Left lung (tissue), 14 donors: ENCODE measurements at places on chromosomes 2 and 18. TPM values are rescaled to one million over a fixed set of nuclear protein-coding genes. Genes with fewer than 3 reads are reported as not detected.
A peak's percentile ranks its signal among the peaks of the same experiment; 100 is the strongest.

- no peaks in the 10 kb centered on the region for H3K4me1 ChIP-seq
- no peak overlapping the region for H3K4me3 ChIP-seq
Measured at GRCh38 chr2:156918410-156918809, 339.1 kb upstream of the GALNT5 start.

GRCh38 chr18:27662949-27663348, 477.8 kb upstream of the CHST9 start:
- no peaks in the 10 kb centered on the region for H3K27me3 ChIP-seq
- H3K4me1 ChIP-seq: no peaks in the 10 kb centered on the region
- DNase-seq: no peak
- H3K4me3 ChIP-seq: no peak overlapping the region
- H3K27ac ChIP-seq: no peak overlapping the region
- H3K36me3 ChIP-seq: no peaks in the 10 kb centered on the region

DNA sequence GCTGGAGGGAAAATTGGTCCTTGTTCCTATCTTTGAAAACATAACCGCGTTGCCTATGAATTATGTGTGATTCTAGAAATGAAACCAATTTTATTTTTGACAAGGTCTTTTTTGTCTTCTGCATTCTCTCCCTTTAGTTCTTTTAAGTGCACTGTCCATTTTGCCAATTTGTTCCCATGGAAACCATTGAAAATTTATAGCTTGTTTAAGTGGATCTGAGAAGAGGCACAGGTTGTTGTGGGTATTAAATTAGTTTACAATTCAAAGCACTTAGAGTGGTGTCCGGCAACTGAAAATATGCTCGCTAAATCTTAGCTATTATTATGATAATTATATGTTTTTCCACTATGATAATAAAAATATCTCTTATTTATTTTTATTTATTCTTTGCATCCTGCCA, 107.5 kb upstream of the FSHR start:
- H3K4me1 ChIP-seq: no peaks in the 10 kb centered on the region
- H3K4me3 ChIP-seq: no peak overlapping the region
- no peaks in the 10 kb centered on the region for H3K27me3 ChIP-seq
- no peak for DNase-seq
- no peak overlapping the region for H3K27ac ChIP-seq

DNA sequence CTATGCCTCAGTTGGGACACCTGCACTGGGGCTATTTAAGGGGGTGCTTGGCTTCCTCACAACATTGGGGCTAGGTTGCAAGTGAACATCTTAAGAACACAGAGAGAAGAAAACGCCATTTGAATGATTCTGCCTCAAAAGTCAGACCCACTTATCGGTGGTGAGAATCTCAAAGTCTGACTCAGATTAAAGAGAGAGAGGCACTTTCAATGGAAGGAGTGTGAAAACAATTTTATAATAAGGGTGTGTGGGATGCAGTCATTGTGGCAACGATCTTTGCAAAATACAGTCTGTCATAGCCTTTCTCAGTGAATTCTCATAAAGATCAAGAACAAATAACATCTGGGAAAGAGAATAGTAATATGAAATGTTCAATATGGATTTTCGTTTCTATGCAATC, 41.8 kb downstream of the CCDC102B start:
- H3K4me3 ChIP-seq: no peak overlapping the region
- H3K4me1 ChIP-seq: peaks cover 4% of the 10 kb centered on the region
- DNase-seq: no peak
- H3K36me3 ChIP-seq: no peaks in the 10 kb centered on the region

- no peak for DNase-seq
- H3K36me3 ChIP-seq: no peaks in the 10 kb centered on the region
- H3K27me3 ChIP-seq: no peaks in the 10 kb centered on the region
- H3K27ac ChIP-seq: no peak overlapping the region
Measured at GRCh38 chr18:77178559-77178958, 46.0 kb upstream of the MBP start.

EIF2AK3 gene
- 30.0 TPM for polyA plus RNA-seq

PIEZO2 gene
- 252 TPM for polyA plus RNA-seq

LYPD6 gene
- polyA plus RNA-seq: 15.7 TPM

GRCh38 chr2:160167089-160167740, 32.9 kb downstream of the ITGB6 start:
- no peaks in the 10 kb centered on the region for H3K36me3 ChIP-seq
- peaks cover 8% of the 10 kb centered on the region for H3K4me1 ChIP-seq
- H3K27ac ChIP-seq: no peak overlapping the region
- no peaks in the 10 kb centered on the region for H3K27me3 ChIP-seq

DNA sequence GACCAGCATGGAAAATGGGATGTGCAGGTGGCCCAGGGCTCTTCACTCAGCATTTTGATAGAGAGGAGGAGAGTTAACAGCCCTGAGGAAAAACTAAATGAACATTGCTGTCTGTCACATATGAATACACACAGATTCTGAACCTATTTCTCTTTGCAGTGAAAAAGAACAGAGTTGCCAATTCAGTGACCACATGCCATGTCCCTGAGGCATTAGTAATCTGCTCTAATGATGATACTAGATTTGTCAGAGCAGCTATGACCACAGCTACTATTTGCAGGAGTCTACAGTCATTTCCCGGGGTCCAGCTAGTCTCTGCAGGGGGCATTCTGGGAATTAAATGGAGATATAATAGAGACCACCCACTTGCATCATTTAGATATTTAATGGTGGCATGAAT, 267.6 kb downstream of the TMX3 start:
- no peaks in the 10 kb centered on the region for H3K36me3 ChIP-seq
- no peak overlapping the region for H3K27ac ChIP-seq
- DNase-seq: no peak

CYP1B1 gene
- 1.4 TPM for polyA plus RNA-seq

DNA sequence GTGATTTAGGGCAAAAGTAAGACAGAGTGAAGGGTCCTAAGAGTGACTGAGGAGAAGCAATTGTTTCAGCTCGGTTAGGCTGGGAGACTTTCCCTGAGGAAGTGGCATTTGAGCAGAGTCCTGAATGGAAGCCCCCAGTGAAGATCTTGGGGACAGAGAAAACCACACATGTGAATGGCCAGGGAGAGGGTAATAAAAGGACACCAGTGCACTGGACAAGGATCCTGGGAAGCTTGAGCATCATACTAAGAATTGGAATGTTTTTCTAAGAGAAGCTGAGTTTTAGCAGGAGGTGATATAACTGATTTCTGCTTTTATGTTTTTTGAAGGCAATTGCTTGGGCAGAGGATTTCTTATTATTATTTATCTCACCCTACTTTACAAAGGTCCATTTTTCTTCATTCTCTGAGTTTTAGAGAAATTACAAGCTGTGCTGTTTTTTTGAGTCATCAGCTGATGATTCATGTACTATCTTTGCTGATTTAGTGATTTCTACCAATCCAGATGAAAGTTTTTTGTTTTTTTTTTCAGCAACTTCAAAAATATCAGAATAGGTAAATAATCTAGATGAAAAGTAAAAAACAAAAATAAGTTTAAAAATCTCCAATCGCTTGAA, 43.5 kb downstream of the MFSD6 start:
- H3K27me3 ChIP-seq: no peaks in the 10 kb centered on the region
- no peak for DNase-seq
- peaks cover 7% of the 10 kb centered on the region for H3K4me1 ChIP-seq
- H3K36me3 ChIP-seq: peaks cover 5% of the 10 kb centered on the region
- H3K4me3 ChIP-seq: no peak overlapping the region

DNA sequence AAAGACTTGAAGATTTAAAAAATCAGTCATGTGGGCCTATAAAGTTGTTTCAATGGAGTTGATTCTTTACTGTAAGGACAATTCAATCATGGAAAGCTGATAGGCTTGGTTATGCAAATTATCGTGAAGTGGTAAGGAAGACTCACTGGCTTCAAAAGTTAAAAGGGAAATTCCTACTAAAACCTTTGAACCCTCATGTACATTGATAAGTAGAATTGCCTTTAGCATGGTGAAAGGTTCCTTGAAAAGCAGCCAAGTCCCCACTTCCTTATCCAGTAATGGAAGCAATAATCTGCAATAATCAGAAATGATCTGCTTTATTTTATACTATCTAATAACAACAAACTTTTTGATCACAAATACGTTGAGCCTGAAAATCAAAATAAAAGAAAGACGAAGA, 14.4 kb upstream of the CCL20 start:
- no peaks in the 10 kb centered on the region for H3K27me3 ChIP-seq
- no peaks in the 10 kb centered on the region for H3K36me3 ChIP-seq
- no peaks in the 10 kb centered on the region for H3K4me1 ChIP-seq
- no peak overlapping the region for H3K4me3 ChIP-seq
- DNase-seq: no peak

DNA sequence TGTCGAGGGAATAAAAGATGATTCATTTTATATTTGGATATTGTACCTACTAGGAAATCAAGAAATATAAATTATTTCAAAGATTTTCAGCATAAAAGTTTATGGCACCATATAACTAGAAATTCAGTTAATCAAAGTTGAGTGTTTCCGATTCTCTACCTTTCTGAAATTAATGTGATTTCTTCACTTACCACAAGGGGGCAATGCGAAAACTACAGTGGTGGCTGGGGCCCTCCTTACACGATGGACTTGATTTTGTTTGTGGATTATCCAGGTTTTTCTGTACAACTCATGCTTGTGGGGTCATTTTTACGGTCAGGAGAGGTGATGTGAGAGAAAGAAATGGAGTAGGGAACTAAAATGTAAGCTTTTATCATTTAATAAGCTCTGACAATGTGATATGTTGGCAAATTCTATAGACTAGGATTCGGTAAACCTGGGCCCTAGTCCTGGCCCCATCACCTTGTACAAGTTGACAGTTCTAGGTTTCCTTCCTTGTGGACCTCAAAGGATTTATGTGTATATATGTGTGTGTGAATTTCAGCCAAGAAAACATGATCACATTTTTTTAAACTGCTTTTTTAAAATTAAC, 47.6 kb downstream of the G6PC2 start:
- no peak overlapping the region for H3K27ac ChIP-seq
- H3K36me3 ChIP-seq: no peaks in the 10 kb centered on the region
- H3K27me3 ChIP-seq: no peaks in the 10 kb centered on the region
- DNase-seq: no peak
- no peaks in the 10 kb centered on the region for H3K4me1 ChIP-seq
- no peak overlapping the region for H3K4me3 ChIP-seq

- no peak for DNase-seq
- no peak overlapping the region for H3K27ac ChIP-seq
- peaks cover 17% of the 10 kb centered on the region for H3K4me1 ChIP-seq
- H3K4me3 ChIP-seq: peak overlapping the region; percentile 9
Measured at GRCh38 chr2:236538242-236538641, 31.4 kb upstream of the ACKR3 start.

ALK gene
- 0.06 TPM for polyA plus RNA-seq

SH3RF3 gene
- 8.6 TPM for polyA plus RNA-seq

LDAH gene
- polyA plus RNA-seq: 25.7 TPM

DNA sequence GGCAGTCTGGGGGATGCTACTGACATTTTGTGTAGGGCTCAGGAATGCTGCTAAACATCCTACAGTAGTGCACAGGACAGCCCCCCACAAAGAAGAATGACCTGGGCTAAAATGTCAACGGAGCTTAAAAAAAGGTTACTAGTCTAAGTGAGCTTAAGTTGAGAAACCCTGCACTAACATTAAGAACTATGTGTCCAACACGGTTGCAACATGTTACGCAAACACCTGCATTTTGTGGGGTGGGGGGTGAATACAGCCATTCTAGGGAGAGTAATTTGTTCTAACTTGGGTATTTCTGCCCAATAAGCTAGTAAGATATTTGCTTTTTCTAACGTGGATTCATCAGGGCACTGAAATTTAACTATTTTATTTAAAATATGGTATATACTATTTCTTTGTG, 57.9 kb downstream of the SLC8A1 start:
- DNase-seq: no peak
- no peaks in the 10 kb centered on the region for H3K36me3 ChIP-seq
- H3K4me1 ChIP-seq: no peaks in the 10 kb centered on the region
- H3K27me3 ChIP-seq: no peaks in the 10 kb centered on the region
- H3K27ac ChIP-seq: peak overlapping the region; percentile 77

- peak; percentile 84 for DNase-seq
- H3K4me1 ChIP-seq: peaks cover 13% of the 10 kb centered on the region
- no peaks in the 10 kb centered on the region for H3K36me3 ChIP-seq
Measured at GRCh38 chr2:26001743-26002351, 19.6 kb upstream of the KIF3C start.

GRCh38 chr18:37253394-37254235, 312.0 kb downstream of the CELF4 start:
- H3K4me3 ChIP-seq: peak overlapping the region; percentile 38
- H3K27ac ChIP-seq: no peak overlapping the region
- DNase-seq: peak; percentile 53
- H3K36me3 ChIP-seq: no peaks in the 10 kb centered on the region
- no peaks in the 10 kb centered on the region for H3K4me1 ChIP-seq
